Endothelial cell of umbilical vein (primary cell): ENCODE measurements at places on chromosomes 13 and 19.
A peak's percentile ranks its signal among the peaks of the same experiment; 100 is the strongest.

DNA sequence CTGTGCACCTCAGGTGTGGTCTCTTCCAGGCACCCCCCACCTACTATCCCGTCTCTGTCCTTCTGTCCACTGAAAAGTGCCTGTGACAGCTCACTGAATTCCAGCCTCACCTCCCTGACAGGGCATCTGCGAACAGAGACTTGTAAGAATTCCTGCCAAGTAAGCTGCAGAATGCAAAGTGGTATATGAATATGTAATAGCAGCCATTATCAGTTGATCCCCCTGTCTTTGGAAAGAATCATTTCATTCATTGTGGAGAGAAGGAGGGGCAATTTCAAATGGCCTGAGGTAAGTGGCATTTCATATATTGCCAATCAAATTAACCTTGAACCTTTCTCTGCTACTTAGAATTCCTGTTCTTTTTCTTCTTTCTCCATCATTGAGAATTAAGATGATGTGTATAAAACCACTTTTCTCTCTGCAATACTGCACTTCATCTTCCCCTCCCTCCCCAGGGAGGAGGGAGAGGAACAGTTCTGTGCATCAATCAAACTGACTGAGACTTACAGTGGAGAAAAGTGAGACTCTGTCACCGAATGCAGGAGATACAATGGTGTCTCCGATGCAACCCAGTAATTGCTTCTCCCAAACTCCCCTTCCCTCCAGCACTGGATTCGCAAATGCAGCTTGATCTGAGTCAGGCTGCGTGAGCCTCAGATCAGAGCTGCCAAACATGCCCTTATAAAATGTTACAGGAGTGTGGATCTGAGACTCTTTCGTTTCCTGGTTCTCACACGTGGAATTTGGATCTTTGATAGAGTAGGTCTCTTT, 91.7 kb downstream of the SLC10A2 start:
- no peak for DNase-seq

DNA sequence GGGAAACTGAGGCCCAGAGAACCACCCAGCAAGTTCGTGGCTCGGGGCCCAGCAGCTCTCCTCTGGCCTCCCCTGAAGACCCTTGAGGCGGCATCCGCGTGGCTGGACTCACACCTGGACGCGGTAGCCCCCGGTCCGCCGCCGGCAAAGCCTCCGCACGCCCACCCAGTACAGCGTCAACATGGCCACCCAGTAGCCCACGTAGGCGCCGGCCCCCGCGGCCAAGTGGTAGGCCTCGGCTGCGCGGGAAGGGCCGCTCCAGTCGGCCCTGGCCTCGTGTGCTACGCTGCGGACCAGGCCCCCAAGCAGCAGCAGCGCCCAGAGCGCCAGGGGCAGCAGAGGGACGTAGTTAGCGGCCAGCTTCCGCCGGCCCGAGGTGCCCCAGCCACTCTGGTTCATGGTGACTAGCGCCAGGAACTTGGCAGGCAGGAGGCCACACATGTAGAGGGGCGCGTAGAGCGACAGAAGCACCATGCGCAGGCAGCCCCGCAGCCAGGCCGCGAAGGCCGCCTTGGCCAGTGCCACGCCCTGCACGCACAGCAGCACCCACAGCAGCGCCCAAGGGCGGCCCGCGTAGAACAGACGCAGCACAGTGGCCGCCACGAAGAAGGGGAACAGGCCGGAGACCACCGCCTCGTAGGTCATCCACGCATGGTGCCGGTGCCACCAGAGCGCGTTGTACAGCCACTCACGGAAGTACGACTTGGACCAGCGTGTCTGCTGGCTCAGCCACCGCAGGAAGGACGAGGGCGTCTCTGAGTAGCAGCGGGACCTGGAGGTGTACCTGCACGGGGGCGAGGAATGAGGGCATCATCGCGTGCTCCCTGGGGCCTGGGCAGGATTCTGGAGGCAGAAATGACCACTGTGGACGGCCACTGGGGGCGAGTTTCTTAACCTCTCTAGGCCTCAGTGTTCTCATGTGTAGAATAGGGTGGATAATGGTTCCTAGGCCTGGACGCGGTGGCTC, 10.2 kb downstream of the HAS1 start:
- no peak for DNase-seq

DNA sequence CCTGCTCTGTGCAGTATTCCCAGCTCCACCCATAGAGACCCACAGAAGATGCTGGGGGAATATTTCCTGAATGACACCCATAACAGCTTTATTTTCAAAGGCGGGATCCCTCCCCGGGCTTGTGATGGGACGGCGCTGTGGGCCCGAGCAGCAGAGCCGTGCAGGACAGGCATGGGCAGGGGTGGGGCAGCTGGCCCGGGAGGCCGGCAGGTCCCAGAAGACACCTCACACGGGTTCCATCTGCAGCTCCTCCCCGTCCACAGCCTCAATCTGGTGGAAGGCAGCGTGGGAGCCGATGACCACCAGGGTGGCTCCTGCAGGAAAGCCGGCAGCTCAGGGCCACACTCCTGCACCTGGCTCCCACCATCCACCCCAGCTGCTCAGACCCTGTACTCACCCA, 2.5 kb downstream of the RABAC1 start:
- DNase-seq: no peak

- no peak for DNase-seq
Observed at GRCh38 chr19:33187183-33187540, 7.0 kb upstream of the LRP3 start.

- DNase-seq: no peak
Observed at GRCh38 chr13:88586263-88586662, 915.1 kb downstream of the SLITRK5 start.

GRCh38 chr13:91406619-91407018, 8.2 kb downstream of the GPC5 start:
- DNase-seq: peak; percentile 56

- no peak for DNase-seq
Observed at GRCh38 chr13:92994056-92994455, 232.6 kb upstream of the GPC6 start.

DNA sequence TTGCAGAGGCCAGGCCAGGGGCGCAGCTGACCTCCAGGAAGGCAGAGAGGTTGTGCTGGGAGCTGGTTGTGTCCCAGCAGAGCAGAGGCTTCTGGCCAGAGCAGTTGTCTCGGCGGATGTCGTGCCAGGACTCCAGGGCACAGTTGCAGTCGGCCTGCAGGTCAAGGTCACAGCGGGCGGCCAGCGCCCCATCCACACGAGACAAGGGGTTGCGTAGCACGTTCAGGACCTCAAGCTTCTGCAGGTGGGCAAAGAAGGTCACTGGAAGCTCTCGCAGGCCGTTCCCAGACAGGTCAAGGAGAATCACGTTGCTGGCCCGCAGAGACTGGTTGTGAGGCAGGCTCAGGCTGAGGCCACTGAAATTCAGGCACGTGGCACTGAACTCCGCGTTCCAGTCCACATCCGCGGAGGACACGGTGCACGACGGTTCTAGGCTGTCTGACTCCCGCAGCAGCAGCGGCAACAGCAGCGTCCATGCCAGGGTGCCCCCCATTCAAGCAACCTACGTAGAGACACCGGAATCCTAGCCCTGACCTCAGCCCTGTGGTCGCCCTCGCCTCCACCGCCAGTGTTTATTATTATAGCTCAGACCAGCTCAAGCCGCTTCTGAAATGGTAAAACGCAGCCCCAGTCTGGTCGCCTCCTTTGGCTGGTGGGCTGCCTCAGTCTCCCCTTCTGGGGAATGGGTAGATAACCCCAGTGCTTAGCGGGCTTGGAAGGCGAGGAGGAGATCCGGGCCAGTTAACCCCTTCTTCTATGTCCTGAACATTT, 766 bp downstream of the LRRC25 start:
- DNase-seq: no peak

GRCh38 chr19:41217741-41218140, 1.3 kb upstream of the AXL start:
- no peak for DNase-seq

GRCh38 chr13:26996965-26997752, 174.5 kb downstream of the USP12 start:
- no peak for DNase-seq

DNA sequence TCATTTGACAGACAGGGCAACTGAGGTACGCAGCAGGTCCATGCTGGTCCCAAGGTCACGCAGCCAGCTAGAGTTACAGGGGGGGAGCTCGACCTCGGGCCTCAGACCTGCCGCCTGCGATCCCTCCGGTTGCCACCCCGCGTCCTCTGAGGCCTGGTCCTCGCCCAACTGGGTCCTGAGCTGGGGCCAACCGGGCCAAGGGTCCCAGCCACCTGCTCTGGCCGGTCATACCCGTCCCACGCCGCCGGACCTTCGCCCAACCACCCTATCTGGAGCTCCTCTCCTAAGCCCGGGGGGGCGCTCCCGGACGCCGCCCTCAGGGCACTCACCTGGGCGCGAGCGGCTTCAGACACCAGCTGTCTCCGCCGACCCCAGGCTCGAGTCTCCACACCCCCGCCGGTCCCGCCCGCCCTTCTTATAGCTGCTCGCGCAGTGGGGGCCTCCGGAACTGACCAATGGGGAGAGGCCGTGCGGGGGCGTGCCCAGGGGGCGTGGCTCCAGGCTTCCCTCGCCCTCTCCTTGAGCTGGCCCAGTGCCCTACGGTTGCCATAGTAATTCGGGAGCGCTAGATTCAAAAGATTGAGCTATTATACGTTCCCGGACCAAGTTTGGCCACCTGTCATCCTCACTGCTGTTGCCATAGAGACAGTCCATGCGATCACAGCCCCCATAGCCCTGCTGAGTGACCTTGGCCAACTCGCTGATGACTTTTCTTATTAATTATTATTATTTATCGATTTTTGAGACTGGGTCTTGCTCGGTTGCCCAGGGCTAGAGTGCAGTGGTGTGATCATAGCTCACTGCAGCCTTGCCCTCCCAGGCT, at the start of gene PLIN5:
Gene PLIN5, minus strand, starts transcription at position 389 of the 823 bp plus-strand sequence. CDS start 1,150 bp downstream, outside the sequence.
- peak; percentile 48 for DNase-seq

- DNase-seq: no peak
Observed at GRCh38 chr13:49655906-49656305, 27.6 kb downstream of the ARL11 start.

DNA sequence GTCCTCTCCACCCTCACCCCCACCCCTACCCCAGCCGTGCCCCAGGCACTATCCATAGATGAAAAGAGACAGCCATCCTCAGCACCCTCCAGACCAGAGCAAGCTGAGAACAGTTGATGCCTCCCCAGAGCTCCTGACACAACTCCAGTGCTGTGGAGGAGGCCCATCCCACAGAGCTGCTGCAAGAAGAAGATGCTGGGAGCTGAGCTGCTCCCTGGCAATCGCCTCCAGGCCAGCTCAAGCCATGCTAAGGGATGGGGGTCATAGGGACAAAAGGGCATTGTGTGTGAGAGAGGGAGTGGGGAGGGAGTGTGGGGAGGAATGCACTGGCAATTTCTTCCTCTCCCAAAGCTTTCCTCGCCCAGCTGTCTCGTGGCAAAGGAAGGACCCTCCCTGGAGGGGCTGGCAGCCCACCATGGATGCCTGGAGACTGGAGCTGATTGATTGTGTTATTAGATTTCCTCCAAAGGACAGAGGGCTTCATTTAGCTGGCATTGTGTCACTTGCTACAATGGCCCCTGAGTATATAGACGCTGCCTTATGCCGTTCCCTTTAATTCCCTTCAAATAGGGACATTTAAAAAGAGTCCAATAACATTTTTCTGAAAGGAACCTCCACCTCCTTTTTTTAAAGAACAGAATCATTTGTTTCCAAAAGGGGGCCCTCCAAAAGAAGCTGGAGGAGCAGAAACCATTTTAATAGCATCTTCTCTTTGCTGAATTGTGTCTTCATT, 476.4 kb downstream of the FOXO1 start:
- DNase-seq: peak; percentile 4

DNA sequence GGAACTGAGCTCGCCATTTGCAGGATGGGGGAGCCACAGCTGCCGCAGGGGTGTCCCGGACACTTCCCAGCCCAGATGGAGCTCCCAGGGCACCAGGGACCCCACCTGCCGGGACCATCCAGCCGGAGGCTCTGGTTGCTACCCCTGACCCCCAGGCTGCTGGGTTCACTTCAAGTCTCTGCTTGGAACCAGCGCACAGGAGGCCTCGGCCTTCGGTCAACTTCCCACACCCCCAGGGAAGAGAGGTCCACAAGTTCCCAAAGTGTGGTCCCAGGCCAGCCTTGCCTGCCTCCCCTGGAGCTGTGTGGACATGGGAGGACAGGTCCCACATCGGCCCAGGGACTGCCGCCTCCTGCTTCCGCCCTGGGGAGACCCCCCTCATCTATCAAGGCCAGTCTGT, 117.0 kb downstream of the TEX29 start:
- no peak for DNase-seq

GRCh38 chr13:89900104-89900765, 1447.3 kb upstream of the MIR17HG start:
- peak; percentile 73 for DNase-seq

GRCh38 chr13:41588899-41589298, 131.5 kb downstream of the RGCC start:
- peak; percentile 37 for DNase-seq

DNA sequence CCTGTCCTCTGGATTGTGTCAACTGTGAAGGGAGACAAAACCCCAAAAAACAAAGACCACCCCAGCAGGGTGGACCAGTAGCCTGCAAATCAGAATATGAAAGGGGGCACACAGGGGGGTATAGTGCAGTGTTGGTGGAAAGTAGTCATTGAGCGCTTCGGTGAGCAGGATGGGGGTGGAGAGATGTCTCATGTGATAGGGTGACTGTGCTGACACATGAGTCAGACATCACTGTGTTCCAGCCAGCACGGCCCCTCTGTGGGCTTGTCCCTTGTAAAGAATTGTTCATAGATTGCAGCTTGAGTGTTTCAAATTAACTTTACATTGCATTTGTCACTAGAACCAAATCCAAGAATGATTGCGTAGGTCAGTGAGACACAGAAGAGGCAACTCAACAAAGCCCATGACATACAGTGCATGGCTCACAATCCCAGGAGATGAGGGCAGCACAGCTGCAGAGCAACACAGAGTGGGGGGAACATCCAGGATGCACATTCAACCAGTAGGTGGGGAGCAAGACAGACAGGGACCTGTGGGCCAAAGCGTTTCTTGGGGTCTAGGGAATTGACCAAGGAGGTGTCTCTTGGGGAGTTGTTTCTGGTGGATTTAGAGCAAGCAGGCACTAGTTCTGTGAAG, 7.5 kb downstream of the ZNF440 start:
- no peak for DNase-seq

DNA sequence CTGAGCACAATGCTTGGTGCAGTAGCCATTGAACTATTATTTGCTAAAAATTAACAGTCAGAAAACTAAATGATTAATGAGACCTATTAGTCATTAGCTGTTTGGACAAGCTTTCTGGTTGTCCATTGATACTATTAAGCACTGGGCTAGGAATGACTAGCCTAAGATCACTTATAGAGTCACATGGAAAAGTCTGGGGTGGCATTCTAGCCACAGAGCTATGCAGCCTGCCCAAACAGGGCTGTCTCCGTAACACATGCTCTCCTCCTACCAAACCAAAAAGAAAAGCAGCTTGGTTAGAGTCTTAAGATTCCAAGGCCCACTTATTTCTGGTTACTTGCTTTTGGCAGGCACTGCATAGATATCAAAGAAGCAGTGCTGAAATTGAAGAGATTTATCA, 193.5 kb upstream of the NBEA start:
- no peak for DNase-seq

GRCh38 chr19:55257461-55258420, 1.1 kb downstream of the PPP6R1 start:
- peak; percentile 15 for DNase-seq

GRCh38 chr13:77331421-77331820, 4.5 kb upstream of the MYCBP2 start:
- DNase-seq: no peak
